ENCODE measurements at places on chromosomes 3 and 15.

- no peak for DNase-seq
These were observed 291.0 kb upstream of the SATB1 start for GRCh38 chr3:18716101-18716500.

GRCh38 chr15:64163659-64164362, 989 bp upstream of the PPIB start:
- no peak for DNase-seq

DNA sequence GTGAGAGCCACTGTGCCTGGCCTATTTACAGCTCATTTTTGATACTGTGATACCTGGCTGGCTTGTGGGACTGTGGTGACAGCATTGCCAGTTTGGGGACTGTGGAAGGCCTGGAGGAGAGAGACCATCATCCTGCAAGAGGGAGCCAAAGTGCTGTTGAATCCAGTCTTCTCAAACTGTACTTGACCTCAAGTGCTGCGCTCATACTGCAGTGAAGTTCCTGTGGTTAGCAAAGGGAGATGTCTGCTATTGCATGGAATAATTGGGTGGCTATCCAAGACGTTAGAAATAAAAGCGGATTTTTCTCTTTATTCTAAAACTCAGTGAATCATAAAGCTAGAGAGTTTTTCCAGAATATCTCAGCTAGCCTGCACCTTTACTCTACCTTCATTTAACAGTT, 83.4 kb downstream of the CCK start:
- DNase-seq: peak; percentile 60

DNA sequence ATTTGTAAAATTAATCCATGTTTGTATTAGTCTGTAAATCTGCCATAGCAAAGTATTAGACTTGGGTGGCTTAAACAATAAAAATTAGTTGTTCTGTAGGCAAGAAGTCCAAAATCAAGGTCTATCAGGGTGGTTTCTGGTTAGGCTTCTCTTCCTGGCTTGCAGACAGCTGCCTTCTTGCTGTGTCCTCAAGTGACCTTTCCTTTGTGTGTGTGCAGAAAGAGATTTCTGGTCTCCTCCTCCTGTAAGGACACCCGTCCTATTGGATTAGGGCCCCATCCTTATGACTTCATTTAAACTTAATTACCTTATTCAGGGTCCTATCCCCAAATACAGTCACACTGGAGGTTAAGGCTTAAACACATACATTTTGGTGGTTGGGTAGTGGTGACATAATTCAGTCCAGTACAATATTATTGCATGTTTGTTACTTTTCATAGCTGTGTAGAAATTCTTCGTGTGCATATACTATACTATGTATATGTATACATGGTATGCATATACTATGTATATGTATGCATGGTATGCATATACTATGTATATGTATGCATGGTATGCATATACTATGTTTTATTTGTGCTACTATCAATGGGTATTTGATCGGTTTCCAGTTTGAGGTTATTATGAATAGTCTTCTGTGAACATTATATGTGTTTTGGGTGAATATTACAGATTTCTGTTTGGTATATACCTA, 57.9 kb upstream of the RNU6-1 start:
- no peak for DNase-seq

DNA sequence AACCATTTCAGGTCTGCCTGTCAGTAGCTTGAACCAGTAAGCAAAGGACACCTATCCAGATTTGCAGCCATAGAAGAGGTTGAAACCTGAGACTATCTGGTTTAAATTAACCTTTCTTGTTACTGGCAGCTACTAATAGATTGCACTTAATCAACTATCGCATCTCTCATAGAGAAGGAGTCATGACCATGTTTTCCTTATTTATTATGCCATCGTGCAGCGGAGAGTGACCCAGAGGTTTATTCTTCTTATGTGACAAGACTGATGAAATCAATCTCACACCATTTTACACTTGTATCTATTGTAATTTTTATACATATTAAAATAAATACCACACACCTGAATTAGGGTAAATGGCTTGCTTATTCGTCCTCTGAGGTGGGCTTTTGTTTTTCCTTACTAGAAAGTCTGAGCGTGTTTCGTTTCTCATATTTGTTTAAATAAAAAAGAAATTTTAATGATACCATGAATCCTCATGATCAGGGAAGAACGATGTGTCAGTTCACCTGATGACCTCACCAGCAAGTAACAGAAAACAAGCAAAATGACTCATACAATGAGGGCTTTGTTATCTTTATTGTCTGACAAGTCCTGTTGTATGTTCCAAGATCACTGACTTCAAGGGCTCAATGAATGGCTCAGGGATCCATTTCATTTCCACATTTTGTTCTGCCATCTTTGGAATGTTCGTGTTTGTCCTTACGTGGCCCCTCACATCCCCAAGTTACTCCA, 379.5 kb upstream of the DPH6 start:
- DNase-seq: no peak

GRCh38 chr15:33910741-33911140, 57.6 kb upstream of the CHRM5 start:
- peak; percentile 61 for DNase-seq

GRCh38 chr3:195128255-195129071, 142.5 kb downstream of the XXYLT1 start:
- DNase-seq: no peak

DNA sequence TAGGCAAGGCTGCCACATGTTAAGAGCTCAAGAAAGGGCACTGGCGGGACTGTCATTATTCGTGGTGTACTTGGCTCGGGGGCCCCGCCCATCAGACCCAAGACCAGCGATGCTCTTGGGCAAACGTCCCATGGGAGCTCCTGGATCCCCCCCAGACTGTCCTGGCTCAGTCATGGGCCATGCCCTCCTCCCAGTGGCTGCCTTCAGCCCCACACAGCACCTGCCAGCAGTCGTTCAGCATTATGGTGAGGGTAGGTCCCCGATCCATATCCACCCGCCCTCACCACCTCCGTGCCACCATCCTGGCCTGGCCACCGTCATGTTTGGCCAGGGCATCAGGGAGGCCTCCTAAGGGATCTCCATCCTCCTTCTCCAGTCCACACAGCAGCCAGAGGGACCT, 51.4 kb upstream of the IQSEC1 start:
- DNase-seq: no peak

DNA sequence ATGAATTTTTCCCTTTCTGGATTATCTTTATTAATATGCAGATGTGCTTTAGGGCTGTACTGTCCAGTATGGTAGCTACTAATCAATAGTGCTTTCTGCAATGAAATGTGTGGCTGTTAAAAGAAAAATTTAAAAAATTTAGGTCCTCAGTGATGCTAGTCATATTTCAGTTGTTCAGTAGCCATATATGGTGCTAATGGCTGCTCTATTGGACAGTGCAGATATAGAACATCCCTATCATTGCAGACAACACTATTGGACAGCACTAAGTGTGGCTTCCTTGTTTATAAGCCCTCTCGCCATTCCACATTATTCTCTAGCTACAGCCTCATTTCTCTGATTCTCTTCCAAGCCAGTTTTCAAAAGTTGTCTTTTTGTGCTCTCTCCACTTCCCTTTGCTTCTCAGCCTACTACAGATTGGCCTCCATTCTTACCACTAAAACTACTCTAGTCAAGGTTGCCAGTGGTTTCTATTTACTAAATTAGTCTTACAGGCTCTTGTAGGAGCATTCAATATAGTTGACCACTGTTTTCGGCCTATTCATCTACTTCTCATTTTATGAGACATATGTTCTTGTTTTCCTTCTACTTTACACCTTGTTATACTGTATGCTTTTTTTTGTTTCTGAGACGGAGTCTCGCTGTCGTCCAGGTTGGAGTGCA, 9.5 kb downstream of the MAPK6 start:
- peak; percentile 31 for DNase-seq

GRCh38 chr15:77659350-77660321, 26.9 kb upstream of the LINGO1 start:
- peak; percentile 33 for DNase-seq

DNA sequence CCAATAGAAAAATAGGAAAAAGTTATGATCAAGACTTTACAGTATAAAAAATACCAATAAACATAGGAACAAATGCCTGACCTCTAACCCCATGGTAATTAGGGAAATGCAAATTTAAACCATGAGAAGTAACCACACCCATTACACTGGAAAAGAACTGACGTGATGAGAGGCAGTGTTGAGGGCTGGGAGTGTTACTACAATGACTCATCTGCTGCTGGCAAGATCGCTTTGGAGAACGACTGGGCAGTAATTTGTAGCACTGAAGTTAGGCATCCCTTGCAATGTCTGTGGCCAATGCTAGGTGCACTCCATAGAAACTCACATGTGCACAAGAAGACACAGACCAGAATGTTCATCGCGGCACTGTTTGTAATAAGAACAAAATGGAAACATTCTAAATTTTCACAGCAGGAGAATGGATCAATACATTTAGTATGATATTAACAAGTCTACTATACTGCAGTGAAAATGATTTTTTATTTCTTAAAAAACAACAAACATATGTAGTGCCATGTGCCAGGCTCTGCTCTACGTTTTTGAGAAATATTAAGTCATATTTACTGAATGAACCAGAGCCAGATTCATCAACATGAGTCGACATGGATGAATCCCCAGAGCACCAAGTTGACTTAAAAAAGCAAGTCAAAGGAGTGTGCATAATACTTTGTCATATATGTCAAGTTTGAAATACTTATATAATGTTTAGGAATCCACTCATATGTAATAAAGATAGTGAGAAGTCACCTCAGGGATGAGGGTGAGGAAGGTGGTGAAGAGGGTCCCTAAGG, 37.6 kb upstream of the EPHB3 start:
- peak; percentile 65 for DNase-seq

DNA sequence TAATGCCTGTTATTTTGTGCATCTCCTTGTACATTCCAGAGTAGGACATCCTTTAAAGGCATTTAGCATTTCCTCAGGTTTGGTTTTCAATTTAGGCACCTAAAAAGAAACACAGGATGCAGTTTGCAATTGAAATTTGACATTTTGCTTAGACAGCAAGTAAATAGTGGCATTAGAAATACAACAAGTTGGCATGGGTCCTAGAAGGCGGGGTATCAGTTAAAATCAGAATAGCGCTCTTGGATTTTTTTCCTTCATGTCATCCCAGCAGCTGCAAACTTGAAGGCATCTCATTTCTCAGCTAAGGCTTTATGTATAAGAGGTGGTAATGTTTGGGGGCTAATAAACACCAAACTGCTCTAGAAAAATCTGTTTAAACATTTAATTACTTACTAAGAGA, 47.5 kb upstream of the SKOR1 start:
- no peak for DNase-seq

GRCh38 chr3:141305436-141305835, 62.9 kb upstream of the ZBTB38 start:
- peak; percentile 39 for DNase-seq

DNA sequence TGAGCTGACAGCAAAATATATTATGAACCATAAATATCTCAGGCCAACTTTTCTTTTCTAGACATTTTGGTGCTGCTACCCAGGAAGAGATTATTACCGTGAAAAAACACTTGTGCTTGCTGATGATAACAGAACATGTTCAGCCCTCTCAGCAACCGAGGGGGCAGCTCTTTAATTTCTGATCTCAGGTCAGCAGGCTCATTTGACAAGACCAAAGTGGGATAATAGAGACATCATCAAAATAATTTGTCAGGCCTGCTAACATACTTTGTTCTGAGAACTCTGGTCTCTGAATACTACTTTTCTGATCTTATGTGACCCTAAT, 645.9 kb upstream of the KCNMB2 start:
- DNase-seq: no peak

DNA sequence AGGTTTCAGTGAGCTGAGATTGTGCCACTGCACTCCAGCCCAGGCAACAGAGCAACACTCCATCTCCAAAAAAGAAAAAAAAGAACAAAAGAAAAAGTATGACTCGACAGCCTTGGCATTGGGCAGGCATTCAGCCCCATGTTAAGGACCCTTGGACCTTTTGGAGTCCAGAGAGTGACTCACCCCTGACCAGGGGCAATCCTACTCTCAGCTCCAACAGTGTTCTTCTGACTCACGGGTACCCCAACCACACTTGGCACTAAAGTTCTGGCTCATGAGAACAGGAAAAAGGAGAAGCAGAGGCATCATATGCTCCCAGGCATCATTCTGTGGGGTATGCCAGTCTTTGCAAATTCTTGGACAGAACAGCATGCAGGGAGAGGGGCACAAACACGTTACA, 252.4 kb upstream of the HES1 start:
- DNase-seq: no peak

DNA sequence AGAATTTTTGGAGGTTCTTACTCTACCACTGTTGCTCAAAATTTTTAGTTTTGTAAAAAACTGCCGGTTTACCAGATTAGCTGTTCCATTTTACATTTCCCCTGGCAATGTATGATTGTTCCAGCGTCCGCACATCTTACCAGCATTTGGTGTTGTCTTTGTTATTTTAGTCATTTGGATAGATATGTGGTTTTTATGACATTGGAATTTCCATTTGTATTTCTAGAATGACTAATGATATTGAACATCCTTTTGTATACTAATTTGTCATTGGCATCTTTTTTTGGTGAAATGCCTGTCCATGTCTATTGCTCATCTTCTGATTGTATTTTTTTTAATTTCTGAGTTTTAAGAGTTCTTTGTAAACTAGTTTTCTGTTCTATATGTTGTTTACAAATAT, 28.5 kb downstream of the LRRC28 start:
- DNase-seq: no peak

GRCh38 chr3:47652142-47652541, 73.5 kb upstream of the CSPG5 start:
- DNase-seq: no peak

GRCh38 chr3:48399387-48400172, 27.6 kb downstream of the FBXW12 start:
- DNase-seq: no peak

DNA sequence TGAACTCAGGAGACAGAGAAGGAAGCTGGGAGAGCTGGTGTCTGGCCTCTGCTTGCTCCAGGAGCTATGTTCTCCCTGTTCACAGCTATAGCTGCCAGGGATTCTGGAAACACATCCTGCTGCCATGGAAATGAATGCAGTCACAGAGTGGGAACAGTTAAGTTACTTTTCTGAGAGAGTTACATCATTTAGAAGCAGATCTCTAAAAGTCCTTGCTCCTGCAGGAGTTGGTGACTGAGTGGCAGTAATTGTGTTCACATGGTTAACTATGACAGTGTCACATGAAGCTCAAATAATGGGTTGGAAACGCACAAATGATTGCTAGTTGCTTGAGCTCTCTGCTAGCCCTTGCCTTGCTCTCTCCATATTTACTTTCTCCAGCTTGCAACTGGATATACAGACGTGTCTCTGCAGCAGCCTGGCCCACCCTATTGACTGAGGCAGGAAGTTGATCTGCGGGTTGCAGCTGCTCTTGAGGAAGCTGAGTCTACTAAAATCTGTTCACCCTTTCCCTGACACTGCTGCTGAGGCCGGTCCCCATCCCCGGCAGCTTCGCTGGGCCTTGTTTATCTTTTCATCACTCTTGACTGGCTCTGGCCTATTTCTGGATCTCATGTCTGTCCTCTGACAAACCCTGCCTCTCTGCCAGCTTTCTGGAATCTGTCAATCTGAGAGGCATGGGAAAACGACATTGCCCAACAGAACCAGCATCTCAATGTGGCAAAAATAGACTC, 16.7 kb upstream of the ISLR start:
- DNase-seq: no peak
